Cardiac muscle cell (in vitro differentiated cells and primary cell): ENCODE measurements at places on chromosomes 12 and 14. TPM values are rescaled to one million over a fixed set of nuclear protein-coding genes. Genes with fewer than 3 reads are reported as not detected.
A peak's percentile ranks its signal among the peaks of the same experiment; 100 is the strongest.

Gene WNT1
- not detected in 2 replicates for total RNA-seq

Gene SMCO2
- not detected in 2 replicates for total RNA-seq

Gene LUM
- total RNA-seq: 2.3 and 2.5 TPM in 2 replicates

Gene PSEN1
- 31.7 and 36.3 TPM in 2 replicates for total RNA-seq

Gene CLEC4A
- total RNA-seq: 1.8 TPM in 1 of 2 replicates, not detected in the other

Gene GNB3
- 3.0 and 5.2 TPM in 2 replicates for total RNA-seq

Gene GALNT9
- 0.18 and 0.42 TPM in 2 replicates for total RNA-seq

DNA sequence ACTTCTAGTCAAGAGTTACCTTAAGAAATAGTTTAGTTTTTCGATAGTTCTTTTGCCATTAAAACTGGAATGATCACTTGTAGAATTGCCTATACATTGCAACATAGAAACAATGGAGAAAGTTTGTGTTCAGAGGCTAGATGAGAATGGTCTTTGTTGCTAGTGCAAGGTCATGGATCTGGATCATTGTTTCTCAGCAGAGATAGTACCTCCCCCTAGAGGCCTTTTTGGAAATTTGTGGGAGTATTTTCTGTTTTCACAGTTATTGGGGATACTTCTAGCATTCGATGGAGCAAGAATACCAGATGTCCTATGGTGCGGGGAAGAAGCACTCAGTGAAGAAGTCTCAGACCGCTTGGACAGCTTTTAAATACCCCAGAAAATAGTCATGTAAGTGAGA, 138.8 kb upstream of the HMGA2 start:
- peak; percentile 43 for DNase-seq

DNA sequence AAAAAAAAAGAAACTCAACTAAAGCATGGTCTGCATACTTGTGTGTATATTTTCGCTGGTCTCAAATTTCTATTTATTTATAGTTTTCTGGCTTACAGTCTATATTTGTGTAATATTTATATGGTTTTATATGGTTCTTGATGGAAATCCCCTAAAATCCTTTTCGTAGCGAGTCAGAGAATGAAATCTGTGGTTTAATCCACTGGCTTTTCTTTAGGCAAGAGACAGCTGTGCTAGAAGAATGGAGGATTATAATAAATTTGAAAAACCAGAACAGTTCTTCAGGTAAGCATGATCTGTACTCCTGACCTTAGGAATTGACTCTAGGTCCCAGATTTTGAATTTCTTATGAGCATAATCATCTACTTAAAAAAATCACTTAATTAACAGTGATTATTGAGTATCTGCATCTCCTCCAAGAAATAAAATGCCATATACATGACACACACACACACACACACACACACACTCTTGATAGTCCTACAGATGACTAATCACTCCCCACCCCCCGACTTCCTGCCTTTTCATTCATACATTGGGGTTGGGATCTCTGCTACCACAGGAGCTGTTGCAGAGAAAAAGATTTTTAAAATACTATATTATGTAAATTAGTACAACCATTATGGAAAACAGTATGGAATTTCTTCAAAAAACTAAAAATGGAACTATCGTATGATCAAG, 113.4 kb downstream of the CRADD start:
- DNase-seq: peak; percentile 90

GRCh38 chr14:71444030-71444822, 488.0 kb upstream of the RGS6 start:
- DNase-seq: no peak

DNA sequence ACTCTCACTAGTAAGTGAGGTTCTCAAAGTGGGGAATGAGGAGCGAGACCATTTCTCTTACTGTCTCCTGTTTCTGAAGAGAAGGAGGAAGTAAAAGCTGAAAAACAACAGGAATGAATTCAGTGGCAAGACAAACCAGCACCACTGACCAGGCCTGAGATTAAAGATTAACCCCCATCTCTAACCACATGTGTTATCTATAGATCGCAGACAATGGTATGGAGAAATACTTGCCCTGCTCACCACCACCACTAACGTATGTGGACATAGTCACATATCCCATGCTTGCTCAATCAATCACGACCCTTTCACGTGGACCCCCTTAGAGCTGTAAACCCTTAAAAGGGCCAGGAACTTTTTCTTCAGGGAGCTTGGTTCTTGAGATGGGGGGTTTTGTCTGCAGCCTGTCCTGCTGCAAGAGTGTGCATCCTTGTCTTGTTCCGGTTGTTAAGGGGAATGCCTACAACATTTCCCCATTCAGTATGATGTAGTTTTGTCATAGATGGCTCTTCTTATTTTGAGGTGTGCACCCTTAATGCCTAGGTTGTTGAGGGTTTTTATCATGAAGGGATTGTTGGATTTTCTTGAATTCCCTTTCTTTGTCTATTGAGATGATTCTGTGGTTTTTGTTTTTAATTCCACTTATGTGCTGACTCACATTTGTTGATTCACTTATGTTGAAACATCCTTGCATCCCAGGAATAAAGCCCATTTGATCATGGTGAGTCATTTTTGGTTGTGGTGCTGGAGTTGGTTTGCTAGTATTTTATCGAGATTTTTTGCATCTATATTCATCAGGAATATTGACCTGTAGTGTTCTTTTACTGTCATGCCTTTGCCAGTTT, 698.8 kb upstream of the LMO3 start:
- DNase-seq: no peak

DNA sequence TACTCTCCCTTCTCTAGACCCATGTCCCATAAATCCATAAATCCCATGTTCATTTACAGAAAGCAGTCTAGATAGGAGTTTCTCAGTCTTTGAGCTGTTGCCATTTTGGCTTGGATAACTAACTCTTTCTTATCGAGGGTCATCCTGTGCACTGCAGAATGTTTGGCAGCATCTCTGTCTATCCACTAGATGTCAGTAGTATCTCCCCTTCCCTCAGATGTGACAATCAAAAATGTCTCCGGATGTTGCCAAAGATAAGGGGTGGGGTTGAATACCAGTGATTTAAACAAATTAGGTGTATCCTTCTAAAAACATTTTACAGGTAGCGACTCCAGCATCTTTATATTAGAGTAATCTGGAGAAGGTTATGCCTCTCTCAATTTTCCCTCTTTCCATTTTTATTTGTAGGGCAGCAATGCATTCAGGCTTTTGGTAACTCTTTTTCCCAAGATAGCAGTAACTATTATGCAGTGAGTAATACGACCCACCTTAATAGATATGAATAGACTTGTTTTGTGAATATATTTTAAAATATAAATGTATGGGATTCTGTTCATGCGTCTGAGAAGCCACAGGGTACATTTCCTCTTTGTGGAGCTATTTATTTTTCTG, 100.7 kb downstream of the LRRK2 start:
- DNase-seq: peak; percentile 2

GRCh38 chr14:101558739-101559240, 2.5 kb upstream of the DIO3 start:
- DNase-seq: no peak

- DNase-seq: peak; percentile 91
These were observed 30.9 kb upstream of the ANKRD9 start for GRCh38 chr14:102540315-102541028.

- peak; percentile 92 for DNase-seq
These were observed 14.9 kb downstream of the DCAF5 start for GRCh38 chr14:69137843-69138535.

DNA sequence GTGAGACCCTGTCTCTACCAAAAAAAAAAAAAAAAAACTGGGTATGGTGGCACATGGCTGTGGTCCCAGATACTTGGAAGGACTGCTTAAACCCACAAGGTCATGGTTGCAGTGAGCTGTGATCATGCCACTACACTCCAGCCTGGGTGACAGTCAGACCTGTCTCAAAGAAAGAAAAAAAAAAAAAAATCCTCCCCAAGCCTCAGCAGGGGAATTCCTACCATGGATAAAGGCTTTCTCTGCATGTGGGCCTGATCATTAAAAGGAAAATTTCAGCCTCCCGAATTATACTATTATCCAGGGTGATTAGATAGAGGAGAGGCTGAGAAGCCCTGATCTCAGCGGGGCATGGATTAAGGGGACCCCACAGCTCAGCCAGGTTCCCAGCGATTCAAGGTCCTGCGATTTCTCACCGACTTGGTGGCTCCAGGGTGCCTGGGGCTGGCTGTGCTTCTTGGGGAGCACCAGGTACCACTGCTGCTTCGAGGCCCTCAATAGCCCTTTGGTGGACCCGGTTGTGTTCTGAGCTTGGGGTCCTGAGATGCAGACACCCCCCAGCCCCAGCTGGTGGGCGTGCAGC, 5.6 kb downstream of the SH2B3 start:
- DNase-seq: no peak

DNA sequence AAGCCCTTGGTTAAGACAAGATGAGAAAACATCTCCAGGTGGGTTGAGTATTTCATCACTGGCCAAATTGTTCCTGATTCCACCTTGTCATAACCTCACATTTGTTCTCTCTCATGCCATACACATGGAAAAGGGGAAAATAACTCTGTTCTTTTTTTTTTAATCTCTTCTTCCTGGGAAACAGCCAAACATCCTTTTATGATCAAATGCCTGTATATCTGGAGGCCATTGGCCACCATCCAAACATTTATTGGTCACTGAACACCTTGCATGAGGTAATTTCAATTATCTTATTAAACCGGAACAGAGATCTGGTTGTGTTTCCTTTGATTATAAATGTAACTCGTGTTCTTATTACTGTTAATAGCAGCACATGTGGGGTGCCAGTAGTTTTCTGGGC, 469.6 kb downstream of the NPAS3 start:
- no peak for DNase-seq

- DNase-seq: no peak
These were observed 21.0 kb downstream of the RTN1 start for GRCh38 chr14:59849411-59850130.

GRCh38 chr14:99413911-99414310, 66.7 kb downstream of the SETD3 start:
- no peak for DNase-seq

DNA sequence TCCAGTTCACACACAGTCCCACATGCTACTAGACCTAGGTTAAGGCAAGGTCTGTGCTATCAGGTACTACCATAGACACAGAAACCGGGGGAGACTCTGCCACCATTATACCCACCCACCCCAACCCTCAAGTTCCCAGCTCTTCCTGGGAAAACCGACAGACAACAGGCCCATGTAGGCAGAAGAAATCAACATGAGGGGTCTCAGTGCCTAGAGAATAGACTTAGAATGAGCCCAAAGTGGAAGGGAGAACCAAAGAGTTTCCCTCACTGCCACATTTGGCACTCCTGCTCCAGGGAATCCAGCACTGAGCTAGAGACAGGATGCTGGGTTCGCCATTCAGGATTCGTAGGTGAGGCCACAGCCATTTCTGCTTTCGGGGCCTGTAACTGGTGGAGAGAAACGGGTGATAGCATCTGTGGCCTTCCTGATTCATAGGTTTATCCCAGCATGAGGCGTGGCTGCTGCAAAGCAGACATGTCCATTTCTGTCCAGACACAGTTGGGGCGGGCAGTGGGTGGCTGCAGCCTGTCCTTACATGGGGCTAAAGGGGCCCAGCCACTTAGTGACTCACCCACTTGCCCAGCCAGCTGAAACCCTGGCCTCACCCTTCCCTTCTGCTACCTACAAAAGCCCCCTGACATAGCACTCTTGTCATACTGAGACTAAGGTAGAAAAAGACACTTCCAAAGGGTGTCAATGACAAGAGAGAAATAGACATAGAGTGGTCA, 69.4 kb downstream of the IRF2BPL start:
- DNase-seq: peak; percentile 21

DNA sequence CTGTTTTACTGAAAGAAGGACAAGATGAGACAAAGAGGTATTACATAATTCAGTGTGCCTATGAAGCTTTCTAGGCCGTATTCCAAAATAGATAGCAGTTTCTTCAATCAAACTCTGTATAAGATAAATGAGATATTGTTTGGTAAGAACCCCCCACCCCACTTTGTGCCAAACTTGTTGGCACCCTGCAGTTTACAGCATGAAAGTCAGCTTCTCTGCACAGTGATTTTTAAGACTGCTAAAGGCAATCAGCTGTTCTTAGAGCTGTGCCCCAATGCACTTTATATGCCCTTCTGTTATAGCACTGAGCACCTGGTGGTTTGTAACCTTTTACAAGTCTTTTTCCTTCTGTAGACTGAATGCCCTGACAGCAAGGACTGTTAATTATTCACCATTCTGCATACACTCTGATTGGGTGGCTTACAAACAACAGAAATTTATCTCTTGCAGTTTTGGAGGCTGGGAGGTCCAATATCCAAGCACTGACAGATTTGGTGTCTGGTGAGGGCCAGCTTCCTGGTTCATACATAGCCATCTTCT, 76.7 kb downstream of the ANO4 start:
- no peak for DNase-seq

DNA sequence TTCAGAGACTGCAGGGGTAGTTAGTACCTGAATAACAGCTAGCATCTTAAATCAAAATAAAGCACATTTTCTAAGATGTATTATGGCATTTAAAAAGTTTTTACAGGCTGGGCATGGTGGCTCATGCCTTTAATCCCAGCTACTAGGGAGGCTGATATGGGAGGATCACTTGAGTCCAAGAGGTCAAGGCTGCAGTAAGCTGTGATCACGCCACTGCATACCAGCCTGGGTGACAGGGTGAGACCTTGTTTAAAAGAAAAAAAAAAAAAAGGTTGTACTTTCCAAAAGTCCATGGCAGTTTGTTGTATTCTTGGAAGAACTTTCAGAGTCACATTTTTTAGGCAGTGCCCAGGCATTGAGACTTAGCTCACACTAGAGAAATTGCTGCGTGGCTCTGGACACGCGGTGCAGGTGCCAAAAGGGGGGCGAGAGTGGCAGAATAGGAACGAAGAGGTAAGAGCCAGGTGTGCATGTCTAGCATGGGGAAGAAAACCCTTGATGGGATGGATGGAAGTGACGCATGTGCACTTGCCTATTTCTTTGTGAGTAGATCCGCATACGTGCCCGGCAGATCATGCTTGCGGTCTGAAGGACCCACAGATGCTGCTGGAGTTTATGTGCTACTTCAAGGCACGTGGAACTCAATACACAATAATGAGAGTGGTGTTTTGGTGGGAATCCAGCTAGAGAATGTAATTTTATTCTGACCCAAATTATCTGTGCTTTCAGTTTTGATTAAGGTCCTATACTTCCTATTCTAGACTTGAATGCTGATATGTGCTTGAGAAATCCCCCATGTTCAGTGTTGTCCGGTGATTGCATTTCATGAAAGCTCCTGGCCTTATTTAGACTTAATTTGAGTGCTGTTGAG, 11.9 kb downstream of the ANKRD13A start:
- DNase-seq: no peak
